ENCODE measurements at places on chromosomes 7 and 10. TPM values are rescaled to one million over a fixed set of nuclear protein-coding genes. Genes with fewer than 3 reads are reported as not detected.

The BTRC gene
- total RNA-seq = 26.0 TPM

The RHOBTB1 gene
- total RNA-seq = 14.1 TPM

The NPFFR1 gene
- 0.12 TPM for total RNA-seq

The TEX47 gene
- total RNA-seq = not detected

The PIK3CG gene
- total RNA-seq = 2.4 TPM

The CDH23 gene
- total RNA-seq = 4.7 TPM

The C10orf71 gene
- 34.7 TPM for total RNA-seq

The ANKRD61 gene
- total RNA-seq = 0.29 TPM
